ENCODE measurements at places on chromosomes 12 and 14.
A peak's percentile ranks its signal among the peaks of the same experiment; 100 is the strongest.

GRCh38 chr12:49819786-49820185, 8.4 kb downstream of the NCKAP5L start:
- no peak for DNase-seq

GRCh38 chr12:52861511-52861910, 12.7 kb upstream of the KRT78 start:
- DNase-seq: no peak

GRCh38 chr12:111764120-111764821, 2.5 kb upstream of the ALDH2 start:
- DNase-seq: no peak

GRCh38 chr14:94396628-94397225, 8.3 kb upstream of the SERPINA1 start:
- DNase-seq: no peak

DNA sequence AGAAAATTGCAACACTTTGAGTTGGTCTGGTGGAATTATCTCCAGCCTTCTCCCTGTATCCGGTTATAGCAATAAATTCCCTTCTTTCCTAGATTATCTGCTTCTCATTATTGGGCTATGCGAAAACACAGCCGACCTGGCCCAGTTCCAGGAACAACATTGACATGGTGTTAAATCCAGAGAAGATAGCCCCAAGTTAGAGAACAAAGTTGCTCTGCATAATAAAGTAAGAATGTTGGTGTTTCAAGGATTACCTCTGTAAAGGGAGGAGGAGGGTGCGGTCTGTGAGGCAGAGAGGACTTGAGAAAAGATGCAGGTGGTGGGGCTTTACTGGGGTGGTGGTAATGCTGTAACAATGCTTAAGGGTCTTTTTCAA, 12.1 kb downstream of the TCL1A start:
- DNase-seq: no peak

- DNase-seq: peak; percentile 88
Observed at GRCh38 chr12:121466794-121467637, 67.1 kb downstream of the RNF34 start.

DNA sequence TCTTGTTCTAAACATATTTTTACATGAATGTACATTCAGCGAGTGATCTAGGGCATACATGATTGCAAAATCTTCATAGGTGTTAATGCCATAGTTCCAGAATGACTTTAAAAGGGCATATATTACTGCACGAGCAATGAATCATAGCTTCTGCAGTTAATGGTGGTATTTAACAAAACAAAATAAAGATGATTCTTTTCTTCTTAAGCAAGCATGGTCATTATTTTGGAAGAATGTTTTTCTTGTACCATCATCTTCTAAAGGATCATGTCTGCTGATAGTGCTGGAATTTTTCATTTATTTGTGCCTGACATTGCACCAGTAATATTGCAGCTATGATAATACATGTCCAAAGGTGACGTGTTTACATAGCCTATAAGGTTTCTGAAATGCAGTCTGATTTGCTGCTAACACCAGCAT, 388.6 kb downstream of the CCDC91 start:
- DNase-seq: no peak

DNA sequence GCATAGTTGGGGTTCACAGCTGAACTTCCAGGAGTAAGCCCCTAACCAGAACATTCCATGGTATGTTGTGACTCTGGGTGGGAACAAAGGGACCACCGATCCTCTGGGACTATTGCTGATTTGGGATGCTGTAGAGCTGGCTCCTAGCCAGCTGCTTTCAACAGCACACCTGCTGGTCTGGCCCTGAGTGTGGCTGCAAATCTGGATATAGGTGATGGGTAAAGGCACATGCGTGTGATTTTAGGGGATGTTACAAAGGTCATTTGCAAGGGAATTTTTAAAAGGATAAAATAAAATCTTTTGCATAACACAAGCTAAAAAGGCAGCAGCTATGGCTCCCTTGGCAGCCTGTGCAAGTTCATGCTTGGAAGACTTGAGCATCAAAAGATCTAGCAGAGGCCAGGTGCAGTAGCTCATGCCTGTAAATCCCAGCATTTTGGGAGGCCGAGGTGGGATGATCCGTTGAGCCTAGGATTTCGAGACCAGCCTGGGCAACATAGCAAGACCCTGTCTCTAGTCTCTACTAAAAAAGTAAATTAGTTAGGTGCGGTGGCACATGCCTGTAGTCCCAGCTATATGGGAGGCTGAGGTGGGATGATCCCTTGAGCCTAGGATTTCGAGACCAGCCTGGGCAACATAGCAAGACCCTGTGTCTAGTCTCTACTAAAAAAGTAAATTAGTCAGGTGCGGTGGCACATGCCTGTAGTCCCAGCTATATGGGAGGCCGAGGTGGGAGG, 1.6 kb downstream of the ALDH2 start:
- no peak for DNase-seq

DNA sequence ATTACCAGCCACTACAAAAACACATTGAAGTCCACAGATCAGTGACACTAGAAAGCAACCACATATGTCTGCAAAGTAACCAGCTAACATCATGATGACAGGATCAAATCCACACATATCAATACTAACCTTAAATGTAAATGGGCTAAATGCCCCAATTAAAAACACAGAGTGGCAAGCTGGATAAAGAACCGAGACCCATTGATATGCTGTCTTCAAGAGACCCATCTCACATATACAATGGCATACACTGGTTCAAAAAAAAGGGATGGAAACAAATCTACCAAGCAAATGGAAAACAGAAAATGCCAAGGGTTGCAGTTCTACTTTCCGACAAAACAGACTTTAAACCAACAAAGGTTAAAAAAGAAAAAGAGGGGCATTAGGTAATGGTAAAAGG, 307.7 kb downstream of the GPHN start:
- no peak for DNase-seq

DNA sequence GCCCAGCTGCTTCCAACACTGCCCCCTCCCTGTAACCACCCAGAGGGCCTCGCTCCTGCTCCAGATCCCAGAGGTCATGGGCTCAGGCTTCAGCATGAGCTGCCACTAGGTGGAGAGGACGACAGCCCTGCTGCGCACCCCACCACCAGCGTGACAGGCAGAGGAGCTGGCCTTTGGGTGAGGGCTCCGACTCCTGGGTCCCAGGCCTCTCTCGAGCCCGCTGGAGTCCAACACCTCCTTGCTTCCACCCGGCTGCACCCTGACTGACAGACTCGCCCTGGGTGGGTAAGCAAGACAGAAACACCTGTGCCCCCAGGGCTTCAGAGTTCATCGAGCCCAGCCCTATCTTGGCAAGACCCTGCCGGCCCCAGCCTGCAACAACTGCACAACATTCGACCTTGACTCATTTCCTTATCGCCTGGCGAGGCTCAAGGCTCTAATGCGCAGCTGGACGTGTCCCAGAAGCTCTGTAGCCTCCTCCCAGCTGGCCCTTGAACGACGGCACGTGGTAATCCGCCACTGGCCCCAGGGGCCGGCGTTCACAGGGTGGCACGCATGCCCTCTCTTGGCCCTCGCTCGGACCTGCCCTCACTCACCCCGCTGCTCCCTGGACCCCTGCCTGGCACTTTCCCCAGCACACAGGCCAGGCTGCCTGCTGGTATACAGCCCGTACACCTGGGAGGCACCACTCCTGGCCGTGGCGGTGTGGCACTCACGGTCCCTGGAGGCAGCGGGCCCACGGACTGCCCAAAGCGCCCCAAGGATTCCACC, 28.0 kb downstream of the VPS37B start:
- DNase-seq: no peak

DNA sequence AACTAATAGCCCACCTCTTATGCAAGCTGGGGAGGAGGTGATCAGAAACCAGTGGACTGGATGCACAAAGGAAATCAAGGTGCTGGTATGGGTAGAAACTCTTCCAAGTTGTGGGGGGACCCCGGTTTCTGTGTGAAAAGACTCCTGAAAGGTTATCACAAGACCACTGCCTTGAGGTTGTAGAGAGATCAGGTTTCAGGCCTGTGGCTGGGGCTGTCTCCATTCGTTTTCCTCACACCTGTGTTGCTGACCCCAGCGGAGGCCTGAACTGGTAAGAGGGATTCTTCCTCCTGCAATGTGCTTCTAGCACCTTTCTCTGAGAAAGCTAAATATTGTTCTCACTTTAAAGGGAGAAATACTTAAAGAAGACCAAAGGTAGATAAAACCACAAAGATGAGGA, 9.3 kb upstream of the OR4K5 start:
- no peak for DNase-seq

GRCh38 chr12:63298386-63298930, 147.5 kb upstream of the AVPR1A start:
- DNase-seq: no peak

DNA sequence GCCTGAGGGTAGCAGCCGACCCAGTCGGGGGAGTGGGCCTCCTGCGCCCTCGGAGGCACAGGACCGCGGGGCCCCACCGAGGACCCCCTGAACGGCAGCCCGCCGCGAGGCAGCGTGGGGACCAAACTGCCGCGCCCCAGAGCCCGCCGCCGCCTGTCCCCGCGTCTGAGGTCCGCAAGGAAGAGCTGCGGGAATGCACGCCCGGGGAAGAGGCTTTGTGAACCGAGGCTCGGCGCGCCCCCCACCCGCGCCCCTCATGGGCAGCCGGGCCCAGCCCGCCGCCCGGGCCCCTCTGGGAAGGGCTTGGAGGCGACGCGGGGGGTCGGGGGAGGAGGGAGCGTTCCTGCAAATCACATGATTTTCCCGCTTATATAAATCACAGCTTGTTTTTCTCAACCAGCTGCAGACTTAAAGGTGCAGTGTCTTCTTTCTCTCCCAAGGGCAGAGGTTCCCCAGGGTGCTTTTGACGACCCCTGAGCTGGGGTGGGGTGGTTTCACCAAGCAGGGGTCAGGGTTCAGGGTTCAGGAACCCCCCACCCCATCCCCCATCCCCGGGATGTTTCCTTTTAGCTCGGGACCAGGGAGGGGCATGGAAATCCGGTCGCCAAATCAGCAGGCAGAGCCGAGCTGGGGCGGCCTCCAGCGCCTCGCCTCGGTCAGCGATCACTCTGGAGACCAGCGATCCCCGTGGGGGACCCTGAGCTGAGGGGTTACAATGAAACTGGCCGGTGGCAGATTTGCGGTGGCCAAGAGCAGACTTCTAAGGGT, 44.7 kb upstream of the ATP23 start:
- DNase-seq: peak; percentile 44

DNA sequence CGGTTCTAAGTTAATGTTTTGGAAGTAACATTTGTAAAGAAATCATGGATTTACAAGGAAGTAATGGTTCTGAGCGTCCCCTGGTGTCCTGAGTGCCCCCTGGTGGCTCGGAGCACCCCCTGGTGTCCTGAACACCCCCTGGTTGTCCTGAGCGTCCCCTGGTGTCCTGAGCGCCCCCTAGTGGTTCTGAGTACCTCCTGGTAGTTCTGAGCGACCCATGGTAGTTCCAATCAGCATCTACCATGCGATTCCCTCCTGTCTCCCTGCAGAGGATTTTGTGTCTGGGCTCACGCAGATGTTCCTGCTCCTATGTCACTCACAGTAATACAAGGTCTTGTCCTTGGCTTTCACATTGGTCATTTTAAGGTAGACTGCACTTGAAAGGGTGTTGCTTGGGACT, 1352.9 kb downstream of the TMEM121 start:
- DNase-seq: peak; percentile 16

- no peak for DNase-seq
Observed at GRCh38 chr14:91021991-91022621, 38.3 kb downstream of the RPS6KA5 start.

GRCh38 chr12:63668028-63668799, at the start of gene DPY19L2:
TSS of gene DPY19L2 (minus strand) at chr12:63668493. CDS start at chr12:63668393, 100 bp downstream.
- DNase-seq: peak; percentile 78

- no peak for DNase-seq
Observed at GRCh38 chr12:64007853-64008252, 163.4 kb downstream of the SRGAP1 start.

GRCh38 chr12:885701-886100, 63.8 kb downstream of the RAD52 start:
- no peak for DNase-seq

GRCh38 chr12:69846976-69847375, 21.9 kb downstream of the MYRFL start:
- DNase-seq: no peak

GRCh38 chr12:119942386-119942785, 46.6 kb upstream of the BICDL1 start:
- no peak for DNase-seq

DNA sequence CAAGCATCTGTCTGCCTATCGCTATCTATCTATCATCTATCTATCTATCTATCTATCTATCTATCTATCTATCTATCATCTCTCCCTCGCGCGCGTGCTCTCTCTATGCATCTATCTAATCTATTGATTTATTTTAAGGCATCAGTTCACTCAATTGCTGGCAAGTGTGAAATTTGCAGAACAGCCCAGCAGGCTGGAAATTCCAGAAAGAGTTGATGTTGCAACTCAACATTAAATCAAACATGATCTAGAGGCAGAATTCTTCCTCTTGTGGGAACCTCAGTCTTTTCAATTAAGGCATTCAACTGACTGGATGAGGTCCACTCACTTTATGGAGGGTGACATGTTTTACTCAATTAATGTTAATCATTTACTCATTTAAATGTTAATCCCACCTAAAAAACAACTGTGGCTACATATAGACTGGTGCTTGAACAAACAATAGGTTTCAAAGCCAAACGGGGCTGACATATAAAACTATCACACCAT, 1210.8 kb downstream of the GALC start:
- DNase-seq: no peak
